GM13977 (cell line): ENCODE measurements at places on chromosomes 1 and 21.

GRCh38 chr1:200231787-200232231 lies 178.0 kb downstream of the ZNF281 start:
- no peak for DNase-seq

DNA sequence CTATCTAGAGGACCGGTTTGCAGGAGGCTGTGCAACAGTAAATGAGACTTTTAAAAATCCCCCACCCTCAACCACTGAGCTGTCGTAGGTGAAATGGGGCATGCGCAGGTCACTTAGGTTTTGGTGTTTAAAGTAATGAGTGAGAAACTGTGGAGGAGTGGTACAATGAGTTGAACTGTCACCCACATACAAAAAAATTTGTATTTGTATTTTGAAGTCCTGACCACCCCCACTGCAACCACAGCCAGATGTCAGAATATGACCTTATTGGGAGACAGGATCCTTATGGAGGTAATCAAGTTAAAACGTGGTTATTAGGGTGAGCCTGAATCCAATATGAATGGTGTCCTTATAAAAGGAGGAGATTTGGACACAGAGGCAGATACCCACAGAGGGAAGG lies 1.6 kb upstream of the IRF6 start:
- peak; percentile 31 for DNase-seq

GRCh38 chr1:118081387-118081786 lies 103.6 kb downstream of the SPAG17 start:
- DNase-seq: peak; percentile 34

- DNase-seq: no peak
Observed at GRCh38 chr1:31609514-31610118, 7.9 kb upstream of the HCRTR1 start.

DNA sequence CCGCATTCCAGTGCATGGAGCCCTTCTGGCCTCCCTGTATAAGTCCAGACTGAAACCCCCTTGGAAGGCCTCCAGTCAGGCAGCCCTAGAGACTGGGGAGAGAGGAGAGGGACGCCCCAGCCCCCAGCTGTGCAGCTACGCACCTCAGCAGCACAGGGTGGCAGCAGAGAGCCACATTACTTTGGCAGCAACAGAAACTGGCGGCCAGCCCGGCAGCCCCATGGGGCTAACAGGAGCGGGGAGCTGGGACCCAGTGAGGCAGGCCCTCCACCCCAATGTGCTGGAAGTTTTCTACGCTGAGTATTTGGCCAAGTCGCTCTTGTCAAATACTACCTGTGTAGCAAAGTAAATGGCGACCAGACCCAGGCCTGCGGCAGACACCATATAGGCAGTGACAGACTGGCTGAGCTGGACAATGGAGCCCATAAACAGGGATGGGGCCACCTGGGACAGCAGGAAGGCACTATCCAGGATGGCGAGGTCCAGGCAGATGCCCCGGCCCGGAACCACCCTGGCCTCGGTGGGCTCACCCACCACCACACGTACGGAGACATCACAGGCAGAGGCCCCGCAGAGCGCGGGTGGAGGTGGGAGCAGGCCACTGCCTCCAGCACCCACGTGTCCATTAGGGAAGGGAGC lies 21.2 kb downstream of the SLC45A3 start:
- DNase-seq: peak; percentile 91

DNA sequence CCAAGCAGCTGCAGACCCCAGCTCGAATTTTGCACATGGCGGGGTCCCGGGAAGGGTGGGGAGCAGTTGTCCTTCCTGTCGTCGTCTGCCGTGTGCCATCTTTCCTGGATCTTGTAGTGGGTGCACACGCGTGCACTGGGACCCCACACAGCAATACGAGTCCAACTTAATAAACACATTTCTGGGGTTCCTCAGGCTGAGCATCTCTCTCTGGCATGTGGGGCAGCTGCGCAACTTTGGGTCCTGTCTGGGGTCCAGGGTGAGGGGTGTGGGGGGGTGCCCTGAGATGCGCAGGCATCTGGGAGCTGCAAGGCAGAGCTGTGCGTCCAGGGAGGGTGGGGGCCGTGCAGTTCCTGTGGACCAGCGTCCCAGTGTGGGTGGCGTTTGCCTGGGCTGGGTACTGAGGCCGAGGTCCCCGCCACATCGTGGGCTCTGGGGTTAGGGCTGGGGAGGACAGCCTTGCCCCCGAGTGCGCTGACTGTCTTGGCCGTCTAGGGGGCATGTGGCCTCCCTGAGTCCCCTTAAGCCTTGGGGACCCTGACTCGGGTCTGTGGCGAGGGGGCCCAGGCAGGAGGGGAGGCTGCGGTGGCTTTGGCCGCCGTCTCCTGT lies 652 bp upstream of the PLEKHN1 start:
- no peak for DNase-seq

GRCh38 chr1:88735382-88735781 lies 51.3 kb downstream of the PKN2 start:
- DNase-seq: no peak

DNA sequence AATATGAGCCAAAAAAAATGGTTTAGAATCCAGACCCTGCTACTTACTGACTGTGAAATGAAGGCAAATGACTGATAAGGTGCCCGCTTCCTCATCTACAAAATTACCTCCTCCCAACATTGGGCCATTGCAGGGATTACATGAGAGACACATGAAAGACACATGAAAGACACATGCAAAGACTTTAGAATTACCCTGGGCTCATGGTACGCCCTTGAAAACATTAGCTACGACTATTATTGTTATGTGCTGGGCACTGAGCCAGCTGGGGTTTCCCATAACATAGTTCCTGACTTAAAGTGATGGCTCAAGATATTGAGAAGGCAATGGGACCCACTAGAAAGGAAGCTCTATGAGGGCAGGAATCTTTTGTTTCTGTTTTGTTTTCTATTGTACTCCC lies 43.7 kb upstream of the KANK4 start:
- no peak for DNase-seq

GRCh38 chr1:8164670-8165069 lies 138.6 kb upstream of the ERRFI1 start:
- no peak for DNase-seq

DNA sequence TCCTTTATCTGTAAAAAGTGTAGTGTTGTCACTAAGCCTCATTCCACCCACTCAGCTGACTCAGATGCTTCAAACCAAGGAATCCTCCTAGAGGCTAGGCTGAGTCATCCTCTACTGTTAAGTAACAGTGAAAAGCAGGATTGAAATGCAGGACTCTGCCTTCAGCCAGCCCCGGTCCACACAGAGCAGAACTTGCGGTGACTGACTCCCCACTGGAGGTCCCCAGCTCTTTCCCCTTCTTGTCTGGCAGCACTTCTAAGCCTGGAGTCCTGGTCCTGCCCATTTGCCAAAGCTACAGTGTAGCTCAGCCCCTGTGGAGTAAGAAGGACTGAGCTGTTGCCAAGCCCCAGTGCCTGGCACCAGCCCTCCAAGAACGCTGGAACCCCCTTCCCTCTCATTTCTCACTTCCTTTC lies 1.7 kb downstream of the RAB7B start:
- DNase-seq: no peak

- no peak for DNase-seq
Observed at GRCh38 chr1:204435381-204435831, 23.8 kb upstream of the PPP1R15B start.

GRCh38 chr1:89064632-89065031 lies 376 bp downstream of the GBP1 start:
- no peak for DNase-seq

- no peak for DNase-seq
Observed at GRCh38 chr1:236930503-236930902, 73.7 kb downstream of the MT1HL1 start.

- no peak for DNase-seq
Observed at GRCh38 chr1:189681252-189681919, 796.3 kb downstream of the BRINP3 start.

- DNase-seq: no peak
Observed at GRCh38 chr1:192445839-192446489, 129.2 kb downstream of the RGS21 start.

GRCh38 chr1:48775831-48776392 lies 779 bp downstream of the BEND5 start:
- DNase-seq: no peak

GRCh38 chr1:17212487-17213121 lies 7.7 kb downstream of the PADI1 start:
- no peak for DNase-seq

GRCh38 chr1:166811691-166812090 lies 27.6 kb upstream of the POGK start:
- no peak for DNase-seq

DNA sequence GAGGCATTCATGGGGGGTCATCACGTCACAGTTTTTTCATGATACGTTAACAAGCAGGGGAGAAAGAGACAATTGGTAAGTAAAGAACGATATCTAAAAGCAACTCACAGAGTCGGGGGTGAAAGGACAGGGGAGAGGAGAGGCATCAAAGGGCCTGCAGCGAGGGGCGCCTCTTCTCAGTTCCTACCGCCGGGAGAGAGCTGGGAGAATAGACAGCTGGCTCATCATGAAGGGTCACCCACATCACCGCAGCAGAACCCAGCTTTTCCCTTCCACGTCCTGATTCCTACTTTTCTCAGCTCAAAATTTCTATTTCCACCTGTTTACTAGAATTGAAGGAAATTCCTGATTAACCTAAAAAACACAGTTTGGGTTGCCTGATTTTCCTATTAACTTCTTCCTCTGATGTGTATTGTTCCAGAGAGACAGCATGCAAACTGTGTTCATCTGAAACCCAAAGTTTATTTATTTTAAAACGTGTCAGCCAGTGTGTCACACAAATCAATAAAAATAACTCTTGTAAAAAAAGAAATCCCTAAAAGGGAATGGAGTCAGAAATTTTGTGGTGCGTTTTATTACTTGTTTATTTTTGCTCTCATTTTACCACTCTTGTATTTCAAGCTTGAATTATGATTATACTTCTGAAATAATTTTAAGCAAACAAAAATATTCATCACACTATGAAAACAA lies 75.4 kb downstream of the SLC25A24 start:
- no peak for DNase-seq

- DNase-seq: no peak
Observed at GRCh38 chr21:31943561-31943960, 70.7 kb downstream of the HUNK start.

DNA sequence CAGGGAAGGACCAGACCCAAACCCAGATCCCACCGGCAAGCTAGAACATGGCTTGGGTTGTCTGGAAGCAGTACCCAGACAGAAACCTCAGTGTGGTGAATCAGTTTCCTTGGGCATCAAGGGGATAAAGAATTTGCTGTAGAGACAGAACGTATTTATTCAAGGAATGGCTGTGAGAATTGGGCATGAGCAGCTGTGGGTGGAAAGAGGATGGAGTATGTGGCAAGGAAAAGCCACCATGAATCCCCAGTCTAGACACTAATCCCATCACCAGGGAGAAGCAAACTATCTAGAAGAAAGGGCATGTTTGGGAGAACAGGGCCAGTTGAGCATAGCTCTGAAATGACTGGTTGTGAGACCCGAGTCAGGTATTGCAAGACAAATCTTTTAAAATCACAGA lies 109.2 kb downstream of the TOMM20 start:
- DNase-seq: no peak

GRCh38 chr1:43284546-43285110 lies 753 bp downstream of the C1orf210 start:
- DNase-seq: no peak

- DNase-seq: no peak
Observed at GRCh38 chr1:165389609-165390008, 33.1 kb upstream of the LMX1A start.

DNA sequence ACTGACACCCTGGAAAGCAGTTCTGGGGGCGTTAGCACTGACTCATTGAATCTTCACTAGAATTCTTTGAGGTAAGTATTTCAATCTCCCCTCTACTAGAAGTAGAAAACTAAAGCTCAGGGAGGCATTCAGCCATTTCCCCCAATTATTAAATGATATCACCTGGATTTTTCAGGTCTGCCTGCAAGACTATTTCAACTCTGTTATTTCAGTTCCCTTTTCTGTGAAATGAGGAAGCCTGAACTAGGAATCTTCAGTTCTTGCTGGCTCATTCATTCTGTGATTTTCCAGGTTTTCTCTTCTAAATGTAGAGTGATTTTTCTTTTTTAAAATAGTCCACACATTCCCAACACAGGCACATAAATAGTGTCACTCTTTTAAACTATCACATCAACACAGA lies 337.0 kb upstream of the NR5A2 start:
- no peak for DNase-seq

- DNase-seq: no peak
Observed at GRCh38 chr1:30321996-30322858, 401.2 kb downstream of the MATN1 start.

- no peak for DNase-seq
Observed at GRCh38 chr1:230591678-230592077, 50.6 kb upstream of the COG2 start.

DNA sequence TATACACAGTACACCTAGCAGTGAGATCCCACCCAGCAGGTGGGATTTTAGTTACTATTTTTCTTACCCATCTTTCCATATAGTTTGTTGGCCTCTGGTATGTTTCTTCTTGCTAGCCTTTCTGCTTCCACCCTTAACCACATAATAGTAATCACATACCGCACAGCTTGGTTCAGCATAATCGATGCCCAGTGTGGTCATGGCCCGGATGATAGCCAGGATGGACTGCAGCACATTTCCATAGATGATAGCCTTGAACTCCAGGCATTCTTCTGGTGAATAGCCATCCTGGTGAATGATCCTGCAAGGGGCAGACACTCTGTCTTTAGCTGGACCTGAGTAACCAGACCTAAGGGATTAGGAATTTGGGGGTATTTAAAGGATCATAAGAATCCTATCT lies 9.5 kb downstream of the GNAT2 start:
- DNase-seq: no peak

DNA sequence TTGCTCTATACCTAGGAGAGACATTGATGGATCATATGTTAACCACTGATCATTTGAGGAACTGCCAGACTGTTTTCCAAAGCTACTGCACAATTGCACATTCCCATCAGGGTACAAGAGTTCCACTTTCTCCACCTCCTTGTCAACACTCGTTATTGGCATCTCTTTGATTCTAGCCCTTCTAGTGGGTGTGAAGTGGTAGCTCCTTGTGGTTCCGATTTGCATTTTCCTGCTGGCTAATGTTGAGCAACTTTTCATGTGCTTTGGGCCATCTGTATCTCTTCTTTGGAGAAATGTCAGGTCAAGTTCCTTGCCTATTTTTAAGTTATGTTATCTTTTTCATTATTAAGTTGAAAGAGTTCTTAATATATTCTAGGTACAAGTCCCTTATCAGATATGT lies 90.1 kb downstream of the DMRTB1 start:
- no peak for DNase-seq

DNA sequence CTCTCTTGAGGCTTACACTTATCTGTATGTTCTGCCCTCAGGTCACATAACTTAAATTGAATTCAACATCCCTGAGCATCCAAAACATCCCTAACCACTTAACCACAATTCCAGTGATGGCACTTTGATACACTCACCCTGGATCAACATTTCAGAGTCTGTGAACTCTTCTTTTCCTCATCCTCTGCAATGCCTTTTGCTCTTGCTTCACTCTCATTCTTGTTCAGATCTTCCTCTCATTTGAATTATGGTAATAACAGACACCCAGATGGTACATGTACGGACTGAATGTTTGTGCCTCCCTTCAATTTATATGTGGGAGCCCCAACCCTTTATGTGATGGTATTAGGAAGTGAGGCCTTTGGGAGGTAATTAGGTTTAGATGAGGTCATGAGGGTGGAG lies 33.4 kb downstream of the PTGER3 start:
- DNase-seq: no peak

- peak; percentile 43 for DNase-seq
Observed at GRCh38 chr1:112618721-112619517, at the start of gene ST7L. Gene ST7L (minus strand): TSS chr1:112619141. CDS start chr1:112619113, 28 bp downstream.

- DNase-seq: no peak
Observed at GRCh38 chr21:45525153-45525909, 16.9 kb downstream of the SLC19A1 start.
